ENCODE measurements at places on chromosomes 6 and 20.

DNA sequence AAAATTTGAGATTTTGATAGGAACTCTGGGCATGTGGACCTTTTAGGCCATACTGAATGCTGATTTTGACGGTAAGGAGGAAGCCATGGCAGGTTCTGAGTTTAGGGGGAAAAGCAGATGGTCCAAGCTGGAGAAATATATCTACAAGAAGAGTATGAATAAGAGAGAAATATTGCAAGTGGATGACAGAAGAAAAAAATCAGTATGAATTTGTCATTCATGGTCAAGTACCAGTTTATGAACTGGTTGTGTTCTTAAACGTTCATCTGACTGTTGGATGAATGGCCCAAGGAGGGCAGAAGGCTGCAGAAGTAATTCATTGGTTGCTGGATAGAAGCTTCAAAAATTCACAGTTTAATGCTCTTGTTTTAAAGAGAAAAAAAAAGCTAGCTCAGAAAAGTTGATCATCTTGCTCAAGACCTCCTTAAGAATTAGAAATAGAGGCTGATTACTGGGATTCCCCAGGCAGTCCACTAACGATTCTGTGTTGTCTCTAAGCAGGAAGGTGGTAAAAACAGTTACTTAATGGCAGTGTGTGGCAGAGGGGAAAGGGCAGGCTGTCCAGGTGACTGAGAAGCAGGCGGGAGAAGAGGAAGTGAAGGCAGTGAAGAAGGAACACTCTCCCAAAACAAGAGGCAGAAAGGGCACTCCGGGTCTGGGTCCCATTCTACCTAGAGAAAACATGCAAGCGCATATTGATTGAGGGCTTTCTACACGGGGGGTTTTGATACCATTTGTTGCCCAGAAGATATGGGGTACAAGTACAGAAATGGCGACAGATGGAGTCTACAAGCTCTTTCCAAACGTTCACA is 2.0 kb upstream of the DUSP22 start:
- no peak for DNase-seq

DNA sequence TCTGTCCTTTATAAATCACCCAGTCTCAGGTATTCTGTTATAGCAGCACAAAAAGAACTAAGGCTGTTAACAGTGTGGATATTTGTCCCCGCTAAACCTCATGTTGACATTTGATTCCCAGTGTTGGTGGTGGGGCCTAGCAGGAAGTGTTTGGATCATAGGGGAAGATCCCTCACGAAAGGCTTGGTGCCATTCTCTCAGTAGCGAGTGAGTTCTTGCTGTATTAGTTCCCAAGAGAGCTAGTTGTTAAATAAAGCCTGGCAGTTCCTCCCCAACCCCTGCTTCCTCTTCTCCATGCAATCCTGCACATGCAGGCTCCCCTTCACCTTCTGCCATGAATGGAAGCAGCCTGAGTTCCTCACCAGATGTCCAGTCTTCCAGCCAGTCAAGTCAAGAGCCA is 29.8 kb upstream of the ERVFRD-1 start:
- no peak for DNase-seq

- DNase-seq = no peak
These were observed 163.1 kb upstream of the CCN2 start for GRCh38 chr6:132114201-132114825.

DNA sequence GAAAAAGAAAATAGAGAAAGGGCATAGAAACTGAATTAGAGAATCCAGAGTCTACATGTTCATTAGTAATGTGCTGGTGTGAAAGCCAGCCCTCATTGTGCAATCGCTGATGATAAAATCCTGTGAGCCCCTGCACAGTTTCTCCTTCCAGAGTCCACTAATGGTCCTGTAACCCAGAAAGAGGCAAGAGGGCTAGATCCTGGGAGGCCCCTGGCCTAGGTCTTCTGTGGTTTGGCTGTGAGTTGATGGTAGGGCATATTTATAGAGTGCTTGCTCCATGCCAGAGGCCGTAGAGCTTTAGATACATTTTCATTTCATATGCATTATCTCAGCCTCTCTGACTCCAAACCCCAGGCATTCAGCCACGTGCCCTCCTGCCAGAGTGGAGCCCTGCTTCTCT is 94.9 kb upstream of the MTHFD1L start:
- DNase-seq = no peak

GRCh38 chr6:52927451-52927850 is 18.0 kb upstream of the GSTA3 start:
- no peak for DNase-seq

- no peak for DNase-seq
These were observed 94.8 kb downstream of the VIP start for GRCh38 chr6:152845421-152845820.

DNA sequence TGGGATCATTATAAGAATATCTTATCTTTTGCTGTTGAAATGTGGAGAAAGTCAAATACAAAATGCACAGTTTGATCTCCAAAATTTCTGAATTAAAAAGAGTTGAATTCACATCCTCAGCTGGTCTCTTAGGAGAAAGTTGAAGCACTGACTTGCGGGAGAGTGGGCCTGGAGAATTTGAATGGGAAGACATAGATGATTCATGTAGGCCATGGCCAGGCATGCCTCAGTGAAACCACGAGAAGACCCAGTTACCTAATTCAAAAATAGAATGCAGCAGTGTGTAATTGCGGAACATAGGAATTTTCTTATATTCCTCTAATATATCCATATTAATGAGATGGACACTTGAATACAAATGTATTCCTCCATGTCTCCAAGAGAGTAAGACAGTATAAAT is 53.0 kb upstream of the DTNBP1 start:
- no peak for DNase-seq

GRCh38 chr6:99946005-99946404 is 48.0 kb downstream of the MCHR2 start:
- no peak for DNase-seq

- DNase-seq = no peak
These were observed 3.1 kb upstream of the PCNA start for GRCh38 chr20:5122873-5123260.

DNA sequence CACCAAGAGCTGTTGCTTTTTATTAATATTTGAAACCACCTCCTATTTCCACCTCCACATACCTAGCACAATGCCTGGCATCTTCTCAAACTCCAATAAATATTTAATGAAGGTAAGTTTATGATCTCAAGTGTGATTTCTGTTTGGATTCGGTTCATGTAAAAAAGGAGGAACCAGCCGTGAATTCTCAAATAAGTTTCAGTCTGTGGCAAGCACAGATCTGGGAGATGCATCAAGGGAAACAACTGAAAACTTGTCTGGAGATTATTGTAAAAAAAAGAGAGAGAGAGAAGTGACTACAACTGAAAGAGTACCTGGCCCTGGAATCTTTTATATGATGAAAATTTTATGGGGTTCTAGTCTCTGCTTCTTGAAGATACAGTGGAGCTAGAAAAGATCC is 52.8 kb upstream of the PNRC1 start:
- no peak for DNase-seq

DNA sequence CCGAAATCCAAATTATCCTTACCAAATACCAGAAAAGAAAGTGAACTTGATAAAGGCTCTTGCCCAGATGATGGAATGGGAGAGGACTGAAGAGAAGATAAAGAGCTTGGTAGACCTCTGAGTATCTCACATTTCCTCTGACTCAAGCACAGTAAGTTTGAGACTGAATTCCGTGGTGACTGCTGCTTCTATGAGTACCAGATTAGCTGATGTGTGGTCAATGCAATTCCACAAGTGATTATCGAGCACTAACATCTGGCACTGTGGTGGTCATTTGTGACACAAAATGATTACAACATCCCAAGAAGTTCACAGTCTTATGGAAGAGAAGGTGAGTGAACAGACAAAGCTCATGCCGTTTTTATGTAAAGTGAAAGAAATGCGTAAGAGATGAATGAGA is 2.6 kb upstream of the RPS6KA2 start:
- DNase-seq = no peak

- DNase-seq = no peak
These were observed 45.9 kb downstream of the KCNS1 start for GRCh38 chr20:45055056-45055455.

GRCh38 chr6:146410851-146411595 is 132.6 kb upstream of the RAB32 start:
- no peak for DNase-seq

GRCh38 chr6:69663215-69663614 is 133.6 kb downstream of the LMBRD1 start:
- DNase-seq = no peak

GRCh38 chr6:42175860-42176259 is 2.7 kb downstream of the GUCA1A start:
- no peak for DNase-seq

DNA sequence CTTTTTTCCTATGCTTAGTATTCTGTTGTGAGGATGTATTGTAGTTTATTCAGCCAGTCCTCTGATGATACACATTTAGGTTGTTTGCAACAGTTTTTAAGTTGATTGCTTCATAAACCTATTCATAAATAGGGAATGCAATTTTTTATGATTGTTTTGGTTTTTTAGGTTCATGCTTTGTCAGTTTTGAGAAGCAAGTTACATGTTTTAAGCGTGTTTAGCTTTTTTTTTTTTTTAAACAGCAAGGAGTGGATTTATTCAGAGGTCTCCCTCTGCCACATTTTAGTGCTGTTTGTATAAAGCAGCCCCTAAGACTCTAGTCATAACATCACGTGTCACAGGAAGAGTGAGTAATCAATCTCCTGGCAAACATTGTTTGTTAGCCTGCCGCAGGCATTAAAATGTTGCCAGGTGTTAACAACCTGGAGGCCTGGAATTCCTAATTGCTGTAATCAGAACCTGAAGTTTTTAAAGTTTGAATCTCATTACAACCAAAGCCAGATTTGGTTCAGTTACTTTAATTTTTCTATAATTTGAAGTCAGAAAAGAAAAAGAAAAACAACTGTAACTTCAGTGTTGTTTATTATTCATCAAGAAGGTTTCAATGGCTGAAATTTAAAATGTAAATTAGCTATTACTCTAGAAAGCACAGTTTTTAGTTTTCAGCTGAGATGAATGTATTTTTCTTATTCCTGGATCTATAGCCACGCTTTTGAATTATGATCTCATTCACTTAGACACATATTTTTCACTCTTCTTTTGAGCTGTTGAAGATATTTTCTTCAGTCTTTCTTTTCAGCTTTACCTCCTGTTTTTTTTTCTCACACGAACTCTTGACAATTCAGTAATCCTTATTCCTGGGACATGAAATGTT is 59.2 kb downstream of the KCNS1 start:
- no peak for DNase-seq

DNA sequence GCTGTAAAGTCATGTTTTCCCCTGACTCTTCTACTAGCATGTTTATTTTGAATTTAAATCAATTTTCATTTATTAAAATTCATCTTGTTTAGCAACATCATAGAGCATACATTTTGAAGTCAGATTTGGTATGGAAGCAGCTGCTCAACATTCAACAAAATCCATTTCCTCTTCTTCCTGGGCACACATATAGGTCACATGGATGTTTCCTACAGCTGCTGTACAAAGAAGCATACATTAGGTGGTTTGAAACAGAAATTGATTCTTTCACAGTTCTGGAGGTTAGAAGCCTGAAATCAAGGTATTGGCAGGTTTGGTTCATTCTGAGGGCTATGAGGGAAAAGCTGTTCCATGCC is 495.2 kb downstream of the RFPL4B start:
- DNase-seq = no peak

DNA sequence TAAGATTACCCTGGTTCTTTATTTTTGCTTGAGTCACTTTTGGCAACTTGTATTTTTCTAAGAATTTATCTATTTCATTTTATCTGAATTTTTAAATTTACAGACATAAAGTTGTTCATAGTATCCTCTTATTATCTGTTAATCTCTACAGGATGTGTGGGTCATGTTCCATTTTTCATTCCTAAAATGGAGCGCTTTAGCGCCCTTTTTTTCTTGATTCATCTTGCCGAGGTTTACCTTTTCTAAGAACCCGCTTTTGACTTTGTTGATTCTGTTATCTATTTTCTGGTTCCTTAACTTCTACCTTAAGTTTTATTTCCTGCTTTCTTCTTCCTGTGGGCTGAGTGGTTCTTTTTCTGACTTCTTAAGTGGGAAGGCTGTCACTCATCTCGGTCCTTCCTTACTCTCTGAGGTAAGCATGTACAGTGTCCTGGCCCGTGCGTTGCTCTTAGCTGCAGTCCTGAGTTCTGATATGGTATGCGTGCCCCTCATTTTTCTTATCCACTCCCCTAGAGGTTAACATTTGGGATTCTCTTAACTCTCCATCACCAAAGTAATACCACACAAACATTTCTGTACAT is 399.8 kb downstream of the CDC5L start:
- DNase-seq = no peak

DNA sequence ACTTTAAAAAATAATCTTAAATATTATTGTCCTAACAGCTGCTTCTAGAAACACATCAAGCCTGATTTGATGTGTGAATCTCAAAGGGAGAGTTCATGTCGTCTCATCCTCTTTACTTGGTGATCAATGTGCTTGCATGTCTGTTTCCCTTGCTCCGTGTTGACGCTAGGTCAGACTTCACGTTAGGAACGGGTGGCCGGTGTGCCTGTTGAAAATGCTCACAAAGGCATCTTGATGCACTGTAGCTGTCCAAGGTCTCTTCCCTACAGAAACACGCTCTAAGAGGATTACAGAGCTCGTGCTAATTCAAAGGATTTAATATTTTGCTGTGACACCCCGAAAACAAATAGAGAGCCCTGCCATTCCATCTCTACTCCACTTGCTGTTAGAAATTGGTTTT is 84.6 kb downstream of the ID4 start:
- no peak for DNase-seq

- no peak for DNase-seq
These were observed 403.1 kb downstream of the BTBD9 start for GRCh38 chr6:38236631-38237030.

GRCh38 chr6:140160494-140160893 is 786.0 kb upstream of the CITED2 start:
- DNase-seq = no peak

- DNase-seq = no peak
These were observed 528.6 kb upstream of the JARID2 start for GRCh38 chr6:14717307-14717706.

Measured in activated CD8-positive, alpha-beta memory T cell treated with anti-CD3 and anti-CD28 coated beads, Interleukin-2, amount 50 U/mL, for 4 hours (primary cell).